ENCODE measurements at places on chromosomes 7 and 10.

- DNase-seq, result no peak
These were observed 159.6 kb downstream of the PARD3 start for GRCh38 chr10:34655286-34656170.

DNA sequence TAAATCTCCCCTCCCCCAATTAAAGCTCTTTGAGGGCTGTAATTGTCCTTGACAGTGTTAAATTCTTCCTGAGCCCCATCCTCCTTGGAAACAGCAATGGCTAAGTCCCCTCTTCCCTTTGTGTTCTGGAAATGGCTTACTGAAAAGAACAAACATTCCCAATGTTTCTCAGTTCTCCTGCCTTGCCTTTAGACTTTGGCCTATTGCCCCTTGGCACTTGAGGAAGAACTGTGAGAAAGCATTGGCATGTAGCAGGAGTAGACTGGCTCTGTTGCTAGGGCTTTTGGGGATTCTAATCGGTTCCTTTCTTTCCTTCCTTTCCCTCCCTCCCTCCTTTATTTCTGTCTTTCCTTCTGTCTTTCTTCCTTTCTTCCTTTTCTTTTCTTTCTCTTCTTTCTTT lies 463.3 kb upstream of the PODXL start:
- no peak for DNase-seq

DNA sequence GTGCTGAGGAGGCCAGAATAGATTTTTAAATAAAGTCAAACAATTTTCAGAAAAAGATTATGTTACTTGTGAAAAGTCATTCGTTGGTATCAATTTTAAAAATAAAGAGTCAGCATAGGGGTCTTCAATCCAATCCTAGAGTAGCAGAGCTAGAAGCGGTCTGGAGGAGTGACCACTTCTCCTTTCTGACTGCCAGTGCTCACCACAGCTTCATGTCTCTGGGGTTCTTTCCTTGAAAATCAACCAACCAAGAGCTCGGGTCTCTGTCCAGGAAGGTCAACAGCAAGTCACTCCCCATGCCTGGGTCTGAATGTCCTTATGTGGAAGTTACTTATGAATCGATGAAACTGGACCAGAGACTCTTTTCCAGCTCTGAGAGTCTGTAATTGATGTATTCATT lies 14.3 kb downstream of the PTPRN2 start:
- DNase-seq, result no peak

- no peak for DNase-seq
These were observed 118.7 kb downstream of the RALA start for GRCh38 chr7:39741942-39742623.

- no peak for DNase-seq
These were observed 527.1 kb upstream of the FOXK1 start for GRCh38 chr7:4154882-4155535.

DNA sequence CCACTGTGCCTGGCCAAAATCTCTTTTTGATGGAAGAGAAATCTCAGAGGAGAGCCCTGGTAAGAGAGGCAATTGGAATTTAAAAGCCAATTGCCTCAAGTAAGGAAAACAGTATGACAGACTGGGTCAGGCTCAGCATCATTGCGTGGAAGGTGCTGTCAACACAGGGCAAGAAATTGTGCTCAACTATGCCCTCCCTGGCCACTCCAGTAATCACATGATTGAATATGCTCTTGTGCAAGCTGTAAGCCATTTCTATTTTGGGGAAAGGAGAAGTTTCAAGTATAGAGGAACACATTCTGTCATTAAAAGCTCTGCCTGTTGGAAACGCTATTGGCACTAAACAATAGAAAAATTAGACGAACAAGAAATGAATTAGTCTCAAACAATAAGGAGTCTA lies 1127.7 kb downstream of the REEP3 start:
- DNase-seq, result no peak

- no peak for DNase-seq
These were observed 71.0 kb downstream of the CASD1 start for GRCh38 chr7:94580601-94581000.

DNA sequence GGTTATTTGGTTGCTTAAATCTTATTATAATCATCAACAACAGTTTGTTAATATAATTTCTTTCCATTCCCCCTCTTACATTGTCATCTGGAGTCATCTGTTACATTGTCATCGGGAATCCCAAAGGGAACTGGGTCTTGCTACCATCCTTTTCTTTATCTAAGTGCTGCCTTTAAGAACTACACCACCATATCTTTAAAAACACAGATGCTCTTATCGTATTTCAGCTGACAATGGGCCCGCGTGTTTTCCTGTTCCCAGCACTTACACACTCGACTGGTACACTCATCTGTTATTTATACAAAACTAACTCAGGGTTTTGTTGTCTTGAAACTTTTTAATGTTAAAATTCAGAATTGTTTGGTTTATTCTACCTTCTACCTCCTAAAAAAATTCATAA lies 256.2 kb upstream of the MGMT start:
- DNase-seq, result no peak

DNA sequence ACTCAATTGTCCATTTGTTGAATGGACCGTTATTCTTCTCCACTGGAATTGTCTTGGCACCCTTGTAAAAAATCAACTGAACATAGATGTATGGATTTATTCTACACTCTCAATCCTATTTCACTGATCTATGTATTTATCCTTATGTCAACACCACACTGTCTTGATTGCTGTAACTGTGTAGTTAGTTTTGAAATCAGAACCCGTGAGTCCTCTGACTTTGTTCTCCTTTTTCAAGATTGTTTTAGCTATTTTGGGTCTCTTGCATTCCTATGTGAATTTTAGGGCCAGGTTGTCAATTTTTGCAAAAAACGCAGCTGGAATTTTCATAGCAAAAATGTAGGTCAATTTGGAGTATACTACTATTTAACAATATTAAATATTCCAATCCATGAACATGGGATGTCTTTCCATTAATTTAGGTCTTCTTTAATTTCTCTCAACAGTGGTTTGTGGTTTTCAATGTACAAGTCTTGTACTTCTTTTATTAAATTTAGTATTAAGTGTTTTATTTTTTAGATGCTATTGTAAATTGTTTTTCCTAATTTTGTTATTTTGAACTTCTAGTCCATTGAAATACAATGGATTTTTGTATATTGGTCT lies 10.0 kb downstream of the CAMK2B start:
- DNase-seq, result no peak

- DNase-seq, result no peak
These were observed 3.2 kb upstream of the JCAD start for GRCh38 chr10:30062582-30062981.

DNA sequence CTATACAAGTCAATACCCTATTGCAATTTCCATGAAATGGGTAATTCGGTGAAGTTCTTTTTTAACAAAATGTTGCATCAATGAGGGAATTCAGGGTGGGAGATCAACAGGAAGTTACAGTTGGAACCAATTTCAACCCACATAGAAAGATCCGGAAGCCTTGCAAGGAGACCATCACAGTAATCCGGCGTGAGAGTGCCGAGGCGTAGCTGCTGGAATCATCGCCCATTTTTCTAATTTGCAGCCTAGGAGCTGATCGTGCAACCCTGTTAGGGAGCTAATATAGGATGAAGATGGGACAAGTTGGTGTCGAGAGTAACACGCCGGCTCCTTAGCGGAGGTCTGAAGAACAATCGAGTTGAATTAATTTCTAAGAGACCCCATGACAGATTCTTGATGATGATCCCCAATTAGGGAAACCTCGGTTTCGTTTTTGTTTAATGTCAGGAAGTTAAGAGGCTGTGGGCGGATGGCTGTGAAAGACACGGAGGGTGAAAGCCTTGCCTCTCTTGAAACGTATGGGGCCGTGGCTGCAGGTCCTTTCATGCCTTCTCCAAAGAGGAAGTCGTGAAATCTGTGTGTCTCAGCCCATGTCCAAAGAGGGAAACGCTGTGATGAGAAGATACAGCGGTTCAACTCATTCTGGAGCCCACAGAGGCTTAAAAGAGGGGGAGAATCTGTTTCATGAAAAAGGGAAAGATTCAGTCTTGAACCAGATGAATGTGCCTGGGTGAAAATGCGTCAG lies 51.2 kb upstream of the CARD11 start:
- DNase-seq, result peak; percentile 38

DNA sequence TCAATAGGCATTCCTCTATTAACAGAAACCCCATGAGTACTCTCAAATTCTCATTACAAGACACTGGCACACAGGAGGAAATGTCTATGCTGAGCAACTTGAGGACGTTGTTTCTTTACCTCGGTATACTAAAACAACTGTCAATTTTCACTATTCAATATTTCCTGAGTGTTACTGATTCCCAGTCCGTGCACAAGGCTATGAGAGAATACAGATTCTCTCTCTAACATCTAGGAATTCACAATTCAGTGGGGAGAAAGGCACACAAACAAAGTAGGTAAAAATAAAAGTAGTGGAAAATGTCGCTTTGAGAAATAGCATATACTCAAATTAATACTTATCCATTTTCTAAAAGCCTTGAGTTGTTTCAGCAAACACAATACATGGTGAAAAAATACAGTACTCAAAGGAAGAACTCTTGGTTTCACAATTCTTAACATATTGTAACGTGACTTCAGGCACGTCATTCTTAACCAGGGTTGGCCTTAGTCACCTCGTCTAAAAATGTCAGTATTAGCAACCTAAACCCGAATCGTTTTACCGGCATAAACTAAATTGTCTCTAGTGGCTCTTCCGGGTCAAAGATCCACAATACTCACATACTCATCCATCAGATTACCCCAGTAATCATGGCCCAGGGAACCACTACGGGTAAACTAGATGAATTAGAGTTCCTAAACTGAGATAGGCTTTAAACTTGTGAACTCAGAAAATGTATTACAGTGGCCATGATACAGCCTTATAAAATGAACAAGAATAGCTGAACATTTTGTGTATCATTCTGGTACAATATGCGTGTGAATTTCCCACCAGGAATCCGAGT lies 1.5 kb downstream of the IPMK start:
- DNase-seq, result no peak

DNA sequence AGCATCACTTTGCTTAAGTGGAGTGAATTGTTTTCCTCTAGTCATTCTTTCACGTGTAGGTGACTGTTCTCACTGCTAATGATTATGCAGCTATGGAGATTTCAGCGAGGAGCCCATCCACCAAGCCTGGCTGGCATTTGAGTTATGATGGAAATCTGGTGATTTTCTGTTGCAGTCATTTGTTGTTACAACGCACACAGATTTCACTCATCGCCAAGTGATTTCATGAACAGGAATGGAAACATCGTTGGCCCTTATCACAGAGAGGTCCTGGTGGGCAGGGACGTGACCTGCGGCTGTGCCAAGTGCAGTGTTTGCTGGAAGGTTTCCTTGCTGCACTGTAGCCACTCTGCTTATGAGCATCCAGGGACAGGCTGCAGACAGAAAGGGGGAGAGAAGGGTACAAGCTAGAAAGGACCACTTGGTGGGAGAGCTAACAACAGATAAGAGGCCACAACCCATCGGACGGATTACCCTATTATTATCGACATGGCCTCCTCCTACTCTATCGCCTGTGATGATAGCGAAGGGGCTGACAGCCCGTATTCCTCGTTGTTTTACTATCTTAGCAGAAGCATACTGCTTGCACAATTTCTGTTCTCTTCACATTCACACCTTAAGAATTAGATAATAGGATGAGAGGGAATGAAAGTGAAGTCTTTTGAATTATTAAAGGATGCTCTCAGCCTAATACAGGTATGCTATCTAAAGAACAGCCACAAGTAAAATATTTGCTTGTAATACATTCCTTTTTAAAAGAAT lies 99.0 kb upstream of the PITRM1 start:
- DNase-seq, result no peak

DNA sequence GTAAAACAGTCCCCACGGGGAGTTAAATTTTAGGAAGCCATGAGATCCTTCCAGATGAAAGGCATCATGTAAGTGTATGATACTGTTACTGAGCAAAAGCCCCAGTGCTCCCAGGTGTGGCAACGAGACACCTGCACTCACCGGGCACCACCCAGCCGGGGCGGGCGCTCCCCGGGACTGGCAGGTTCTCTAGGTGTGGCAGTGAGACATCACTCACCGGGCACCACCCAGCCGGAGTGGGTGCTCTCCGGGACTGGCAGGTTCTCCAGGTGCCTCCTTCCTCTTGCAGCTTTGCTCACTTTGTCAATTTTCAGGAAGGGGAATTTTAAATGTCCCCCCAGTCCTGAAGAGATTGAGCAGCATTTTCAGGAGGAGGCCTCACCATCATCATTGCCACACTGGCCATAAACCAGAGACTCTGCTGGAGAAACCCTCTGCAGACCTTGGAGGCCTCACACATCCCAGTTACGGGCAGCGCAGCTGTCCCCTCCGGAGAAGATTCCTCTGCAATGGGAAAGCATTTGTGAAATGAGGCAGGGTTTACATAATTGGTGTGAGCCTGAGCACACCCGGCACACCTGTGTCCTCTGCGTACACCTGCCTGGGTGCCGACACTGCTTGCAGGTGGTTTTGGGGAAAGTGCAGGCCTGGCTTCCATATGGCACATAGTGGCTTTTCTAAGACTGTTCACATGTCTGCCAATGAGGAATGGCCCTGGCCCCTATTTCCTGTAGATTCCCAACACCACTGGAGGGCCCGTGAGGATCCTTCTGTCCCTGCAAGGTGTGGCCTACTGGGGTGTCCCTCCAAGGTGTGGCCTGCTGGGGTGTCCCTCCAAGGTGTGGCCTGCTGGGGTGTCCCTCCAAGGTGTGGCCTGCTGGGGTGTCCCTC lies 191.4 kb downstream of the EBF3 start:
- no peak for DNase-seq

- no peak for DNase-seq
These were observed 57.0 kb downstream of the CELF2 start for GRCh38 chr10:11074536-11075267.

GRCh38 chr10:101071267-101071884 lies 9.6 kb downstream of the KAZALD1 start:
- no peak for DNase-seq

DNA sequence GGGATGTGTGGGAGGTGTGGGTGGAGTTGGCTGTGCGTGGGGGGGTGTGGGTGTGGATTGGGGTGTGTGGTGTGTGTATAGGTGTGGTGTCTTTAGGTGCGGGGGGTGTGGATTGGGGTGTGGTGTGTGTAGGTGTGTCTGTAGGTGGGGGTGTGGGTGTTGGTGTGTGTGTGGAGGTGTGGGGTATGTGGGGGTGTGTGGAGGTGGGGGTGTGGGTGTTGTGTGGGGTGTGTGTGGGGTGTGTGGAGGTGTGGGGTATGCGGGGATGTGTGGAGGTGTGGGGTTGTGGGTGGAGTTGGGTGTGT lies 33.9 kb downstream of the SPDYE17 start:
- DNase-seq, result no peak

DNA sequence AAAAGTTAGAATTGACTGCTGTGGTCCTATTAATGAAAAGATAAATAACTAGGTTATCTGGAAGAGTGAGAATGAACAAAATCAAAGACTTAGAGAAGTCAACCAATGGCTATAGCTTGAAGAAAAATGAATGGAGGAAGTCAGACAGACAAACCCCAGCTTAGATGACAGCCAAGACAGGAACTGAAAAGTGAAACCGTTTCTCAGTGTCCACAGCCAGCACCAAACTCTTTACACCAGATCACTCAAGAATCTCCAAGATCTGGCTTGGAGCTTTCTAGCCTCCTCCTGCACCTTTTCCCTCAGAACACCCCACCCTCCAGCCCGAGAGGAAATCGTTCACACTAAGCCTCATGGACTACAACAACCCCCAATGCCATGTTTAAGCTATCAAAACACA lies 167.0 kb downstream of the SFMBT2 start:
- DNase-seq, result no peak
